ENCODE measurements at places on chromosomes 3 and 15.

GRCh38 chr15:78437107-78437761 is 782 bp upstream of the IREB2 start:
- DNase-seq = no peak
- H3K36me3 ChIP-seq = peaks cover 15% of the 10 kb centered on the region
- H3K27me3 ChIP-seq = peaks cover 14% of the 10 kb centered on the region
- peaks cover 24% of the 10 kb centered on the region for H3K4me1 ChIP-seq
- peak overlapping the region; percentile 94 for H3K27ac ChIP-seq
- peak overlapping the region; percentile 92 for H3K4me3 ChIP-seq

DNA sequence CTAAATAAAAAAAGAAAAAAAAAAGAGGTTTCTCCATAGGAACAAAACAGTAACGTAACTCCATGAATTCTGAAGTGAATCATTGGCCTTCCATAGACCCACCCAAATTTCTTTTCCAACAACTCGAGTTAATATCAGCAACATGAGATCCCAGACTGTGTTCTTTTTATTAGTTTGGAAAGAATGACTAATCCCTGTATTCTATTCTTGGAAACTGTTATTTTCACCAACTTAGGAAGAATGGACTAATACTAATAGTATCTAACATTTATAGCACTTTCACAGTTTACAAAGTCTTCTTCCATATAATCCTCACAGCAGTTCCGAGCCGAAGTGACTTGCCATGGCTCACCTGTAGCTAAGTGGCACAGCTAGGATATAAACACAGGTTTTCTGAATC is 72.7 kb upstream of the SLC4A7 start:
- H3K4me1 ChIP-seq = no peaks in the 10 kb centered on the region
- H3K36me3 ChIP-seq = peaks cover 5% of the 10 kb centered on the region
- no peaks in the 10 kb centered on the region for H3K27me3 ChIP-seq
- H3K4me3 ChIP-seq = no peak overlapping the region
- no peak overlapping the region for H3K27ac ChIP-seq

- peaks cover 6% of the 10 kb centered on the region for H3K4me1 ChIP-seq
- H3K4me3 ChIP-seq = no peak overlapping the region
- DNase-seq = no peak
- no peak overlapping the region for H3K27ac ChIP-seq
Measured at GRCh38 chr3:53217175-53217574, 38.6 kb downstream of the TKT start.

GRCh38 chr3:122947196-122947595 is 80.4 kb downstream of the SEMA5B start:
- H3K4me3 ChIP-seq = no peak overlapping the region
- H3K4me1 ChIP-seq = peaks cover 30% of the 10 kb centered on the region
- H3K27ac ChIP-seq = no peak overlapping the region
- DNase-seq = no peak
- H3K36me3 ChIP-seq = no peaks in the 10 kb centered on the region
- H3K27me3 ChIP-seq = peaks cover 8% of the 10 kb centered on the region

DNA sequence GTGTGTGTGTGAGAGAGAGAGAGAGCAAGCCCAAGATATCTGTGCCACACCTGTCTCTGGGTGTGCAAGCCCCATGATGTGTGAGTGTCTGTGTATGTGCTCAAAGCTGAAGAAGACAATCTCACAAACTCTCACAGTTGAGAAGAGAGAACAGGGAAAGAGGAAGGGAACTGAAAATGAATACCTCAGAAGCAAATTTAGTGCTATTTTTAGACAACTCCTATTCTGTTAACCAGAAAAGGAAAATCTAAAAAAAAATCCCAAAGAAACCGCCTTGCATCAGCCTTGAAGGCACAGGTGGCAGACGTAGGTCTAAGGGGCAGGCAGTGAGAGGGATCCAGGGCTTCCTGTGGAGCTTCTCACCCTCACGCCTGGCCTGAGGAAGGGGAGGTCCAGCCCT is 47.8 kb downstream of the ATP2B2 start:
- DNase-seq = no peak
- no peaks in the 10 kb centered on the region for H3K36me3 ChIP-seq
- peaks cover 37% of the 10 kb centered on the region for H3K27me3 ChIP-seq

DNA sequence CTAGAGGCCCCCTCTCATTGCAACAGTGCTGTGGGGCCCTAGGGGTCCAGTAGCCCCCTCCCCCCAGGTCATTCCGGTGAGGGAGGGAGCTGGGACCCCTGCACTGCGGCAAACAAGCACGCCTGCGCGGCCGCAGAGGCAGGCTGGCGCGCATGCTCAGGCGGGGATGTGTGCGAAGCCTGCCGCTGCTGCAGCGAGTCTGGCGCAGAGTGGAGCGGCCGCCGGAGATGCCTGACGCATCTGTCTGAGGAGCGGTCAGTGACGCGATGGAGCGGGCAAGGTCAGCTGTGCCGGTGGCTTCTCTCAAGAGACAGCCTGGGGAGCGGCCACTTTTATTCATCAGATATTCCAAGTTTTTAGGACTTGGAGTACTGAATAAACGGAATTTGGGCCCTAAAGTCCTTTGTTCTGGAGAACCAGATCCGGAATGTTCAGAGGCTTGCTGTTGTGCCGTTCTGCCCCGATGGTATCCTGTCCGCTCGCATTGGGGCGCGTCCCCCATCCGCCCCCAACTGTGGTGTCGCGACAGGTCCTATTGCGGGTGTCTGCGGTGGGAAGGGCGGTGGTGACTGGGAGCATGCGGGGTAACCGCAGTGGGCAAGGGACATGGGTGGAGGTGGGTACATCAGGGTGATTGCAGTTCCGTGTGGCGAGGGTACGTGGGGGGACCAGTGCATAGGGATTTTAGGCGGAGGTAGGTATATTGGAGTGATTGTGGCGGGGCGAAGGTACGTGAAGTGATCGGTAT is at the start of the genes SNRPN and SNURF:
TSS of gene SNRPN (plus strand) at position 205 of the 748 bp plus-strand sequence. CDS start 19,467 bp downstream, outside the sequence.
TSS of gene SNURF (plus strand) at position 205 of the 748 bp plus-strand sequence. CDS start at position 267, 62 bp downstream.
- H3K4me3 ChIP-seq = peak within 1 kb of the TSS; percentile 92
- no peaks in the 10 kb centered on the region for H3K27me3 ChIP-seq
- DNase-seq = peak; percentile 77
- peak within 1 kb of the TSS; percentile 97 for H3K27ac ChIP-seq
- peaks cover 23% of the 10 kb centered on the region for H3K36me3 ChIP-seq
- H3K4me1 ChIP-seq = peaks cover 20% of the 10 kb centered on the region

GRCh38 chr3:196336319-196337145 is 1.7 kb downstream of the TM4SF19 start:
- no peaks in the 10 kb centered on the region for H3K27me3 ChIP-seq
- DNase-seq = no peak
- H3K27ac ChIP-seq = no peak overlapping the region
- no peaks in the 10 kb centered on the region for H3K36me3 ChIP-seq
- H3K4me3 ChIP-seq = no peak overlapping the region

- H3K4me3 ChIP-seq = peak overlapping the region; percentile 79
- H3K27me3 ChIP-seq = peaks cover 23% of the 10 kb centered on the region
- no peak overlapping the region for H3K27ac ChIP-seq
- H3K36me3 ChIP-seq = no peaks in the 10 kb centered on the region
- peaks cover 38% of the 10 kb centered on the region for H3K4me1 ChIP-seq
Measured at GRCh38 chr15:34721802-34722438, 32.9 kb downstream of the GJD2 start.

DNA sequence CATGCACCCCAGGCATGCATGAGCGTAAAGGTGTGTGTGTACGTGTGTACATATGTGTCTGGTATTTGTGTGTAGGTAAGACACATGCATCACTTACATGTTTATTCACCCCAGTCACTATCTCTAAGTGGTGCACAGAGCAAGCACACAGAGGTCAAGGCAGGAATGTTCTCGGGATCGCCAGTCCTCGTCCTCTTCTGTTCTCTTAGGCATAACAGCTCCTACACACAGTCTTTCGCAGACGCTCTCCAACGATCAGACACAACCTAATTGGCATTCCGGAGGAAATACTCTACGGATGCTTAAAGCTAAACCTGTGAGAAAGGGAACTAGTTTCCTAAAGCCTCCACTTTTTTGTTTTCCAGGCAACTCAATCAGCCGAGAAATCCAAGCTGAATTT is 95.9 kb downstream of the ADAMTS17 start:
- peaks cover 3% of the 10 kb centered on the region for H3K27me3 ChIP-seq
- no peak for DNase-seq
- H3K27ac ChIP-seq = peak overlapping the region; percentile 21
- H3K36me3 ChIP-seq = peaks cover 6% of the 10 kb centered on the region
- peaks cover 58% of the 10 kb centered on the region for H3K4me1 ChIP-seq

- H3K27ac ChIP-seq = no peak overlapping the region
- no peaks in the 10 kb centered on the region for H3K36me3 ChIP-seq
- no peak for DNase-seq
- H3K27me3 ChIP-seq = no peaks in the 10 kb centered on the region
- peaks cover 14% of the 10 kb centered on the region for H3K4me1 ChIP-seq
Measured at GRCh38 chr15:91609231-91609630, 244.3 kb upstream of the SLCO3A1 start.

DNA sequence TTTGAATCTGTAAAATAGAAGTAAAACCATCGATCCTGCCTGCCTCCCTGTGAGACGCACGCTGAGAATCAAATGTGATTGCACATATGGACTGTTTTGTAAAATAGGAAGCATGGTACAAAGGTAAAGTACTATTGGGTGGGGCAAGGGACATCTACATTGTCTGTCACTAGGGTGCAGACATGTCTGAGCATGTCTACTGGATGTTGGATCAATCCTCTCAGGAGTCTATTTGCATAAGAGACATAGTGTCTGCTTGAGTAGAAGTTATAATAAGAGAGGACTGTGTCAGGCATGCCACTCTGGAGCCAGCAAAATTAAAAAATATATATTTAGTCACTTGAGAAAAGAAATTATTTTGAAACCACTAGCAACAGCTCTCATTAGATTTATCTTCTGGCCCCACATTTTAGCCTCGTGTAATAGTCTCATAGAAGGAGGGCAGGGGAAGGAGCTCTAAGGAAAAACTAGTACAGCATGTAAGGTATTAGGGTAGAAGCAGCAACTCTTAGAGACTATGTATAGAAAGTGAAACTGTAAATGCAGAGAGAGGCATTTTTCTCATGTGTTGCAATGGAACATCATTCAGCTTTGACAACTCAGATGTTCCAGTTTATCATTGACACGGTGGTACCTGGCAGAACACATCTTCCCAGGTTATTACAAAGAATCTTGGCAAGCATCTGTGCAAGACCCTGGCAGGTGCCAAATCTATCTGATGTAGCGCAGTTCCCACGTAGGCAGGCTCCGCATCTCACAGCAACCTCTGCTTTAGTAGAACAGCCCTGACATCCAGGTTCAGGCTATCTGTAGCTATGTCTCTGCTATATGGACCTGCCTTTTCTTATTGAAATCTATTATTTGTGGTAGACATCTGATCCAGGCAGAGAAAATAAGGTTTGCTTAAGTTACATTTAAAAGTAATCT is 85.2 kb upstream of the CHL1 start:
- no peaks in the 10 kb centered on the region for H3K36me3 ChIP-seq
- H3K4me1 ChIP-seq = peaks cover 6% of the 10 kb centered on the region
- no peak for DNase-seq
- H3K27me3 ChIP-seq = no peaks in the 10 kb centered on the region
- no peak overlapping the region for H3K4me3 ChIP-seq

- H3K4me1 ChIP-seq = peaks cover 38% of the 10 kb centered on the region
- peak overlapping the region; percentile 96 for H3K4me3 ChIP-seq
- H3K36me3 ChIP-seq = peaks cover 19% of the 10 kb centered on the region
- H3K27ac ChIP-seq = peak overlapping the region; percentile 100
- H3K27me3 ChIP-seq = no peaks in the 10 kb centered on the region
Measured at GRCh38 chr3:129161860-129162271, 1.0 kb upstream of the ISY1 start.

DNA sequence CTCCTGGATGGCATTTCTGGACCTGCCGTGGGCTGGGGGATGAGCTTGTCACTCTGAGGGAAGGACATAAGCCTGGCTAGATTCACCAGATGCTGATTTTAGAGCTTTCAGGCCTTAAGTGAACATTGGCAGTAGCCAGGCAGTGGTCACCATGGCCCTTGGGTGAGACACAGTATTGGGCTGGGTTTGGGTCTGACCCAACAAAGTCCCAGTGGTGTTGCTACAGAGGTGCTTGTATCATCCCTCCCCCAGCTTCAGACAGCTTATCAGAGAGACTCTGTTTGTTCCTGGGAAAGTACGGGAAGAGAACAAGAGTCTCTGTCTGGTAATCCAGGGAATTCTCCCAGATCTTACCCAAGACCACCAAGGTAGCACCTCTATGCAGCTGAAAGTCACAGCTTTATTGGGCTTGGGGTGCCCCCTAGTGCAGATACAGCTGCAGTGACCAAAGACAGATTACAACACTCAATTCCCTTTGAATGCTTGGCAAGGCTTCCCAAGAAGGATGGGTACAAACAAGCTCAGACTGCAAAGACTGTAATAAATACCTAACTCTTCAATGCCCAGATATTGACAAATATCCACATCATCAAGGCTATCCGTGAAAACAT is 9.8 kb upstream of the RUVBL1 start:
- H3K4me3 ChIP-seq = no peak overlapping the region
- H3K27me3 ChIP-seq = peaks cover 49% of the 10 kb centered on the region
- no peak for DNase-seq
- H3K27ac ChIP-seq = no peak overlapping the region
- H3K36me3 ChIP-seq = peaks cover 4% of the 10 kb centered on the region

Data from nephron progenitor cell (in vitro differentiated cells).